ENCODE measurements at places on chromosomes 2 and 18.

DNA sequence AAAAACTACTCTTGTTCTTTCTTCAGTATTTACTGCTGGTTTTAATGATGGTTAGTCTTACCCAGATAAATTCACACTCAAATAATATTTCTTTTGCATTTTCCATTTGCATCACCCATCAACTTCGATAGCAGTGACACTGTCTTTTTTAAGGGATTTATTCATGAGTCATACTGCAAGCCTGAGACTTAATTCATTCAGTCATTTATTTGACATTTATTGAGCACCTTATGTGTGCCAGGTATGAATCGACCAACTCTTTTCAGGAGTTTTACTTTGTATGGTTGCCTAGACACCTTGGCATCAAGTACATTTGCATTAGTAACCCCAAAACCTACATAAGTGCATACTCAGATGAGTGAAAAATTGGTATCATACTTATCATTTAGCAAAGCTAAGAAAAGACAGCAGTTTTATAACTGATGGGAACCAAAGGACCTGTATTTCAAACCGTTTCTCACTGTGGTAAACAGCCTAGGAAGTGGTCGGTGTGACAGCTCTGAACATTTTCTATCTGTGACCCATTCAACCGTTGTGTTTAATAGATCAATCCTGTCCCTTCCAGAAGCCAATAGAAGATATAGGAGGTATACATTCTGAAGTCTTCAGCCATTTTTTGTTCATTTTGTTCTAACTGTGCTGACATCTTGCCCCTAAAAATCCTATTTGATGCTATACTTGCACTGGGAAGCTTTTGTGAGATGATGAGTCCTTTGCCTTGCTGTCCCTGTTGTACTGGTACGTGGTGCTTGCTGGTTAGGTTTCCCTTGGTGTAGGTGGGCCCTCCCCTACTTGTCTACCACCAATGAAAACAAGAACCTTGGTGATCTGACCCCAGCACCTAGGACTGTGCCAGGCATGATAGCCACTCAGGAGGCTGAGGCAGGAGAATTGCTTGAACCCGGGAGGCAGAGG, 484.7 kb upstream of the RAB12 start:
- no peak for DNase-seq

DNA sequence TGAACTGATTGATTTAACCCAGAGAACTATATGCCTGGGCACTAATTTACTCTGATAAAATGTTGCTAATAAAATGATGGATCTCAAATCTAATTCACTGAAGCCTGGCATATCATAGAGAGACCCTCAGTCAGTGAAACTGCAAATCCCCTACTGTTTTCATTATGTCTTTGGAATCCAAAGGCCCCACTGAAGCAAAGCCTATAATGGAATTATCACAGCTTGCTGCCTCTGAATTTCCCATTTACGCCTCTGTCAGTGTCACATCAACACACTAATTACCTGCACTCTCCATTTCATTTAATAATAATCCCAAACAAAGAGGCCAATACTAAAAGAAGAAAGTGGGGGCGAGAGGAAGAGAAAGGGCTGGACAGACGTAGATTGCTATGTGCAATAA, 470.9 kb downstream of the MBD2 start:
- no peak for DNase-seq

- DNase-seq = no peak
These were observed 318.9 kb upstream of the SYT4 start for GRCh38 chr18:43596105-43596712.

DNA sequence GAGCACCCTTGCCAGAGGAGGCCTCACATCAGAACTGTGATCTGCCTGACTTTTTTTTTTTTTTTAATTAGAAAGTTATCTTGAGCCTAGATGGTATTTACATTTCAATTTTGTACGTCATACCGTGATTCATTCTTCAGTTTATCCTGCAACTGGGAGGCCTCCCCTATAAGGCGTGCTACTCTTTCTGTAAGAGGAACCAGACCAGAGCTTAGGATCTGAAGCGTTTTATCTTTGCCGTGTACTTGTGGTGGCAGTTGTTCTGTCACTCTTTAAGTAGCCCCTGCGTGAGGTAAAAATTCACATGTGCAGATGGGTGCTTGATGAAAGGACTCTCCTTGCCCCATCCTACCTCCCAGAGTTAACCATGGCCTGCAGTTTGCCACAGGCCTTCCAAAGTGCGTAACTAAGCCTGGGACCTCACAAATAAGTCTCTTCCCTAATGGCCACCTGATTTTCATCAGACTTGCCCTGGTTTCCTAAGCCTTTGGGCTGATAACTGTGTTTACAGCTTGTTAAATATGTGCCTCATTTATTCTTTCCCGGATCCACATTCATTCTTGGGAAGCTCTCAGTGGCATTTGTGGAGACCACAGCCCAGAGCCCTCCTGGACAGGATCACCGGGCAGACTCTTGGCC, 96.0 kb downstream of the MTCL1 start:
- no peak for DNase-seq

GRCh38 chr2:9950521-9951271, 797 bp upstream of the GRHL1 start:
- DNase-seq = peak; percentile 30
